ENCODE measurements at places on chromosomes 3 and 15. TPM values are rescaled to one million over a fixed set of nuclear protein-coding genes. Genes with fewer than 3 reads are reported as not detected.

EFCC1 gene
- total RNA-seq: not detected

SKOR1 gene
- total RNA-seq: 0.03 TPM

CHRNA7 gene
- 4.7 TPM for total RNA-seq

HTD2 gene
- total RNA-seq: 8.2 TPM

DNAH12 gene
- total RNA-seq: 0.12 TPM

TIMP4 gene
- 14.6 TPM for total RNA-seq

P2RY12 gene
- not detected for total RNA-seq
